ENCODE measurements at places on chromosomes 11 and 22.

GRCh38 chr11:17395554-17395961 lies 7.1 kb upstream of the KCNJ11 start:
- no peak for DNase-seq

- DNase-seq = peak; percentile 25
These were observed 12.5 kb downstream of the RBM4 start for GRCh38 chr11:66651016-66651415.

DNA sequence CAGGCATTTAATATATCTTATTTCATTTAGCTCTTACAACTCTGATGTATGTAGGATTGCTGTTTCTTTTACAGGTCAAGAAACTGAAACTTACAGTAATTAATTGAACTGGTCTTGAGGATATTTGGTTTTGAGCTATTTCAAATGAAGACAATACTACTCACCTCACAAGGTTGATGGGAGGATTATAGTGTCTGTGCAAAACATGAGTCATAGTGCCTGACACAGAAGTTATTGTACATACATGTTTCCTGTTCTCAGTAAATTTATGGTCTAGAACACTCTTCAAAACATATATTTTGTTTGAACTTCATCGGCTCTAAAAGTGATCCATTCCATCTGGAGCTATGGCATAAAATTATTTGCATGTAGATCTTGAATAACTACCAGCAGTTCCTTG lies 61.9 kb downstream of the CECR2 start:
- no peak for DNase-seq

GRCh38 chr11:19973136-19973635 lies 187.1 kb downstream of the DBX1 start:
- no peak for DNase-seq

DNA sequence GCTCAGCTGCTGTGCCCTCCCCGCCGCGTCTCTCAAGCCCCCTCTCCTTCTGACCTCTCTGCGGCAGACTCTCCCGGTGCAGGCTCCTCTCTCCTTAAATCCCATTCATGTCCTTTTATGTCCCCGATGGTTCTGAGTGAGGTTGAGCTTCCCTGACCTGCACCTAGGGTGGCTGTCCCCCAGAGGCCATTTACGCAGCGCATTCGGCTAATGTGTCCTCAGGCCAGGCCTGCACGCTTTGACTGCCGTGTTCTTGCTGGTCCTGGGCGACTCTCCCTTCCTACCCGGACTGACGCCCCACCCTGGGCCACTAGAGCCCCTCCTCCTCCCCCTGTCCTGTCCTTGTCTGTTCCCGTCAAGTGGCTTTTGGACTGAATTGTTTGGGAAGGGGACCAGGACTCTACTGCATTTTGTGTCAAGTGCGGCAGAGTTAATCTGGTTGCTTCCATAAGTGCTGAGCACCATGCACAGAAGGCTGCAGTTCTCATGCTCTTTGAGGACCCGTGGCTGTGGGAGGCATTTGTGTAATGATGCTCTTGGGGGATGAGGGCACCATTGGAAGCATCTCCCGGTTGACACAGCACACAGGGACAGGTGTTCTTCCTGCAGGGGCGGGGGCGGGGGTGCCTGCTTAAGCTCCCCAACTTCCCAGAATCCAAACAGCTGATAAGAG lies 37.1 kb downstream of the IGHMBP2 start:
- no peak for DNase-seq

DNA sequence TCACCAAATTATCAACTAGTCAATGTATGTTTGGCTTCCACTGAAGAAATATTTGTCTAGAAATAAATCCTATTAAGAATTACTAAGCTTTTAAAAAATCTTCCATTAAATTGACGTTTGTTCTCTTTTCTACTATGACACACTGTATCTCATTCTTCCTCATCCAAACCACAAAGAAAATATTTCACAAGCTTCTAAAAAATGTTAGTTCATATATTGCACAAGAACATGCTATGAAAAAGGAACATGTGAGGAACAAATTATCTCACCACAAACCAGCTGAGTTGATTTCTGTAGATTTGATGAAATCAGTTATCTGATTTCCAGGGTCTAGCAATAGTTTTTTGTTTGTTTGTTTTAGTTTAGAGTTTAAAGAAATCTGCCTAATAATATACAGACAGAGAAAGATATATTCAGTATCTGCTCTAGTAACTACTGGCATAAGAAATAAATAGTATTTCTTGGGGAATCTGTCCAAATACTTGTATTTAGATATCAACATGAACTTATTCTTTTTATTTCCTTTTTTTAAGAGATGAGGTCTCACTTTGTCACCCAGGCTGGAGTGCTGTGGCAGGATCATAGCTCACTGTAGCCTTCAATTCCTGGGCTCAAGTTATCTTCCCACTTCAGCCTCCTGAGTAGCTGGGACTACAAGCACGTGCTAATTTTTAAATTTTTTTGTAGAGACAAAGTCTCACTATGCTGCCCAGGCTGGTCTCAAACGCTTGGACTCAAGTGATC lies 161.7 kb downstream of the ATG16L2 start:
- peak; percentile 19 for DNase-seq

DNA sequence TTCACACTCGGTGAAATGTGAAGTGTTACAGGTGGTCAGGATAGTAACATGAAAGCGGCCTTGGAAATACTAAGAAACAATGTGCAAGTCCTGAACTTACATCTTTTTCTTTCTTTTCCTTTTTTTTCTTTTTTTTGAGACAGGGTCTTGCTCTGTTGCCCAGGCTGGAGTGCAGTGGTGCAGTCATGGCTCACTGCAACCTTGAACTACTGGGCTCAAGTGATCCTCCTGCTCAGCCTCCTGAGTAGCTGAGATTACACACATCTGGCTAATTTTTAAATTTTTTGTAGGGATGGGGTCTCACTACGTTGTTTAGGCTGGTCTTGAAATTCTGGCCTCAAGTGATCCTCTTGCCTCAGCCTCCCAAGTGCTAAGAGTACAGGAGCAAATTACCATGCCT lies 252.6 kb downstream of the SWAP70 start:
- no peak for DNase-seq

DNA sequence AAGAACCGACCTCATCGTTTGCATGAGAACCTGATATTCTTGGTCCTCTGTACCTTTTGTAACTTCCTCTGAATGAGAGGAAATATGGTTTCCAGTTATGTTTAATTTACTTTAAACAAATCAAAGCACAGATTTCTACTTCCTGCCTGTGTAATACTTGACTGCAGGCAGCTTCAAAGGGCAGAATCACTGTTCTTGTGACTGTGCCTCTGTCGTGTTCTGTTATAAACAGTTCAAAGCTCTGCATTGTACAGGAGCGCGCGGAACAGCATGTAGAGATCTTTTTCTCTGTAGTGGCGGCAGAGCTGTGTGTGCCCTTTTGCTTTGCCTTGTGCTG lies 73.2 kb upstream of the CLDN5 start:
- DNase-seq = no peak

GRCh38 chr11:70611821-70612220 lies 213.5 kb downstream of the CTTN start:
- DNase-seq = no peak

- DNase-seq = no peak
These were observed 108.4 kb downstream of the GALNT18 start for GRCh38 chr11:11513422-11513821.

DNA sequence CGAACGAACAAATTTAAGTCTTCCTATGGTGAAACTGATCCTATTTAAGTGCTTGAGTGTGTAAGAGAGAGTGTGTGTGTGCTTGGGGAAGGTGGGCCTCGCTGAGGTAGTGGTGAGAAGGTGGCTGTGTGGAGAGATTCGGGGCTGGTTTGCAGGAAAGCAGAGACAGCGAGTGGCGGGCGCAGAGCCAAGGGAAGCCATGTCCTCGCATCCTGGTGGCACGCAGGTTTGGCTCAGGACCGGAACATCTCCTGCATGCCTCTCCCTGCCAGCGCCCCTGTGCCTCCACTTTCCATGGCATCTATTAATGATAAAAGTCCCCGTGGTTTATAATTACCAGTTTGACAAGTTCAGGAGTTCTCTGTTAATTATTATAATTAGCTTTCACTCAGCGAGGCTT lies 383.1 kb upstream of the CADM1 start:
- no peak for DNase-seq

GRCh38 chr22:23581260-23581650 lies 1.2 kb upstream of the IGLL1 start:
- no peak for DNase-seq

GRCh38 chr22:23183061-23183698 lies 2.9 kb downstream of the BCR start:
- peak; percentile 27 for DNase-seq

GRCh38 chr11:64498136-64498535 lies 92.9 kb upstream of the SLC22A12 start:
- no peak for DNase-seq

DNA sequence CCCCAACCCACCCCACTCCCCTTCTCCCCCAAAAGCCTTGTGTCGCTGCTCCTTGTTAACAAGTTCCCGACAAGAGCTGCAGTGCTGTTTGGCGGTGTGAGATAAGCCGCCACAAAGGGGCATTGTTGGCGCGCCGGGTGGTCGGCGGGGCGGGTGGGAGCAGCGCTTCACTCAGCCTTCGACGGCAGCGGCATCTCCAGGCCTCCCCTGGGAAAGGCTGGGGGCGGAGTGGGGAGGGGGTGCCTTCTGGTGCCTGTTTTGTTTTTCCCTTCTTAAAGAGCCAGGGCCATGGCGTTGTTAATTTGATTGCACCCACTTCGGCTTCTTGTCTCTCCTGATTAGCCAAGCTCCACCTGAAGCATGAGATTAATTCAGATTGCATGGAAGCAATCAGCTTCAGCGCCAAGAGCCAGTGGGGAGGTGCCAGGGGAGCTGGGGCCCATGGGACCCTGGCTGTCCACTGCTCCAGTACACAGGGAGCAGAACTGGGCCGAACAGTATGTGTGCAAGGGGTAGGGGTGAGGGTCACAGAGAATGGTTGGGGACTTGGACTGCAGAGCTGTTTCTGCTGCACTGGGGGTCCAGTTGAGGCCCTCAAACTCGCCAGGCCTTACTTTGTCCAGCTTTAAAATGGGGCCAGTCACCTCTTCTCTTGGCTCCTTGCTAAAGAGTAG lies 165.1 kb downstream of the CEP164 start:
- no peak for DNase-seq

- no peak for DNase-seq
These were observed 101.6 kb upstream of the B3GAT1 start for GRCh38 chr11:134513585-134514120.

GRCh38 chr11:47248304-47248663 lies 330 bp downstream of the ACP2 start:
- peak; percentile 78 for DNase-seq

DNA sequence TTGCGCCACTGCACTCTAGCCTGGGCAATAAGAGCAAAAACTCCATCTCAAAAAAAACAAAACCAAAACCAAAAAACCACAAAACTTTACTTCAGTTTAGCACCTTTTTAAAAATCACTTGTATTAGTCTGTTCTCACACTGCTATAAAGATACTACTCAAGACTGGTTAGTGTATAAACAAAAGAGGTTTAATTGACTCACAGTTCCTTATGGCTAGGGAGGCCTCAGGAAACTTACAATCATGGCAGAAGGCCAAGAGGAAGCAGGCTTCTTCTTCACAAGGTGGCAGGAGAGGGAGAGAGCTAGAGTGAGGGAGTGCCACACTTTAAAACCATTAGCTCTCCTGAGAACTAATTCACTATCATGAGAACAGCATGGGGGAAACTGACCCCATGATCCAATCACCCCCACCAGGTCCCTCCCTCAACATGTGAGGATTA lies 261.3 kb downstream of the TMEM135 start:
- no peak for DNase-seq

DNA sequence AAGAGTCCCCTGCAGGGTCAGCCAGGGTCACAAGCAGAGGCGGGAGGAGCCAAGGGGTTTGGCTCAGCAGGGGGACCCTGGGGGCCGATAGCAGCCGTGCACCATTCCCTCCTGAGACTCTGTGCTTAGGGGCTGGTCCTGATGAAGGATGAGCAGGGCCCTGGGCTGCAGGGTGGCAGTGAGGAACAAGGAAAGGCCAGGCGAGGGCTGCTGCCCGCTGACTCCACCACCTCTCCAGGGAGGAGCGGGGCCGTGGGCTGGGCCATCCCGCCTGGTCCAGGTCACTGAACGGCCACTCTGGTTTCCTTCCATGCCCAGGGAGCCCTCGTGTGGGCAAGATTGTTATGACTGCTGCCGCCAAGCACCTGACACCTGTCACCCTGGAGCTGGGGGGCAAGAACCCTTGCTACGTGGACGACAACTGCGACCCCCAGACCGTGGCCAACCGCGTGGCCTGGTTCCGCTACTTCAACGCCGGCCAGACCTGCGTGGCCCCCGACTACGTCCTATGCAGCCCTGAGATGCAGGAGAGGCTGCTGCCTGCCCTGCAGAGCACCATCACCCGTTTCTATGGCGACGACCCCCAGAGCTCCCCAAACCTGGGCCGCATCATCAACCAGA lies 9.2 kb upstream of the NDUFS8 start:
- DNase-seq = peak; percentile 47

- no peak for DNase-seq
These were observed 599.3 kb upstream of the LRRC4C start for GRCh38 chr11:42058794-42059193.

DNA sequence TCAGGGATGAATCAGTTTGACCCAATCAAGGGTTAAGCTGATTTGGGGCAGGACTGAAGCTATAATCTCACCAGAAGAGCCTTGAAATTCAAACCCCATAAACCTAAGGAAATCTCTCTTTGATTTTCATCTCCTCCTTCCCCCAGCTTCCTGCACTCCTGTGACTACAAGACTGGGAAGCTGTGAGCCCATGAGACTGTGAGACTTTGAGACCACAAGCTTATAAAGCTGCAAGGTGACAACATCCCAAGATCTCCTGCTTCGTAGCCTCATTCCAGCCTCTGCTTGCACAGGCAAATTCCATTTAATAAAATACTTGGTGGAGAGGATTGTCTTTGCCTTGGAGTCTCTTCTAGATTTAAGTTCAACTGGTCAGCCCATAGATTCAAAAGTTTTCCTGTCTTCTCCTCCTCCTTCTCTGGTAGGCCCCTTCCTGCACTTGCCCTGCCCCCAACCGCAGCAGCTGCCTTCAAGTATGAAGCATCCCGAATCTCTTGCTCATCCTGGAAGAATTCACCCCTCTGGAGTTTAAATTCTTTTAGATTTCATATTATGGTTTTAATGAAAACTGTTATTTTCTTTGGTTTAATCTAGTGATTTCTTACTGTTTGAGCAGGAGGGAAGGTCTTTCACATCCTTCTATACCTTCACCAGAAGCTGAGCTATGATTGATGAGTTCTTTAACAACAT lies 42.1 kb downstream of the PAMR1 start:
- DNase-seq = no peak
